MG63 (cell line): ENCODE measurements at places on chromosomes 11 and 22.

GRCh38 chr11:45024316-45024715, 73.6 kb upstream of the TP53I11 start:
- DNase-seq: no peak

DNA sequence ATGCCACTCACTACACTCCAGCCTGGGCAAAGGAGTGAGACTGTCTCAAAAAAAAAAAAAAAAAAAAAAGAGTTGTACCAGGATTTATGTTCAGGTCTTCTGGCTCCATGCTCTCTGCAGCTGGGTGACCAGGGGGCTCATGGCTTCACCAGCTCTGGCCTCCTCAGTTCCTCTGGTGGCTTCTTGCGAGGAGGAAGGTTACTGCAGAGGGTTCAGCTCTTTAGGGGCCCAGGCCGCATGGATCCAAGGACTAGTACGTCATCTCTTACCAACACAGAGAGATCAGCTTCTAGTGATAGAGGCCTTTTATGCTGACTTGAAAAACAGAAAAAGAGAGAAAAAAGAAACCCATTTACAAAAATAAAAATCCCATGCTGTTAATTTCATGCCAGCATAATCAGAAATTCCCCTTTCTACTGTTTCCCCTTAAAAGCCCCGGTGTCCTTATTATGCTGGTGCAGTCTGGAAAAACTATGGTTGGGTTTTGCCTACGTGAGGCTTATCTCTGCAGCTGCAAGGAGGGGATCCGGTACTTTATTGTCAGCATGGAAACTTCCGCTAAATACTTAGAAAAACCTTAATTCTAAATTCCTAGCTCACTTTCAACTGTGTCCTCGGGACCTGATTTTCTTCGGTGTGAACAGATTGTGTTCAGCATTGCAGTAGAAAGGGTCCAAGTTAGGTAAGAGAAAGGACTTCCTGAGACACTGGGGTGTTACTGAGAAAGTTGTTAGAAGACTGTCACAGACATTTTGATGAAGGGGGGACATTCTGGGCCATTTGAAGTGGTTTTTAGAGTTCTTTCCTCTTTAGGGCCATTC, 13.7 kb downstream of the ZBTB16 start:
- no peak for DNase-seq

DNA sequence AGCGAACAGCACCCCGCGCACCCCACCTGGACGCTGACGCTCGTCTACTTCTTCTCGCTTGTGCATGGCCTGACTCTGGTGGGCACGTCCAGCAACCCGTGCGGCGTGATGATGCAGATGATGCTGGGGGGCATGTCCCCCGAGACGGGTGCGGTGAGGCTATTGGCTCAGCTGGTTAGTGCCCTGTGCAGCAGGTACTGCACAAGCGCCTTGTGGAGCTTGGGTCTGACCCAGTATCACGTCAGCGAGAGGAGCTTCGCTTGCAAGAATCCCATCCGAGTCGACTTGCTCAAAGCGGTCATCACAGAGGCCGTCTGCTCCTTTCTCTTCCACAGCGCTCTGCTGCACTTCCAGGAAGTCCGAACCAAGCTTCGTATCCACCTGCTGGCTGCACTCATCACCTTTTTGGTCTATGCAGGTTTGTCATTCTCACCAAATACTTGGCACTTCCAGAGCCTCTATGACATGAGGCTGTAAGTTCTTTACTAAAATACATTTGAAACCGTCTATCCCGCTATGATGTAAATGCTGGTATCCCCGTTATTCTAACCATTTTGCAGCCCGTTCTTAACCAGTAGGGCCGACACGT, 535 bp downstream of the AQP11 start:
- DNase-seq: no peak

GRCh38 chr11:124812876-124813275, 12.7 kb upstream of the MSANTD2 start:
- no peak for DNase-seq

DNA sequence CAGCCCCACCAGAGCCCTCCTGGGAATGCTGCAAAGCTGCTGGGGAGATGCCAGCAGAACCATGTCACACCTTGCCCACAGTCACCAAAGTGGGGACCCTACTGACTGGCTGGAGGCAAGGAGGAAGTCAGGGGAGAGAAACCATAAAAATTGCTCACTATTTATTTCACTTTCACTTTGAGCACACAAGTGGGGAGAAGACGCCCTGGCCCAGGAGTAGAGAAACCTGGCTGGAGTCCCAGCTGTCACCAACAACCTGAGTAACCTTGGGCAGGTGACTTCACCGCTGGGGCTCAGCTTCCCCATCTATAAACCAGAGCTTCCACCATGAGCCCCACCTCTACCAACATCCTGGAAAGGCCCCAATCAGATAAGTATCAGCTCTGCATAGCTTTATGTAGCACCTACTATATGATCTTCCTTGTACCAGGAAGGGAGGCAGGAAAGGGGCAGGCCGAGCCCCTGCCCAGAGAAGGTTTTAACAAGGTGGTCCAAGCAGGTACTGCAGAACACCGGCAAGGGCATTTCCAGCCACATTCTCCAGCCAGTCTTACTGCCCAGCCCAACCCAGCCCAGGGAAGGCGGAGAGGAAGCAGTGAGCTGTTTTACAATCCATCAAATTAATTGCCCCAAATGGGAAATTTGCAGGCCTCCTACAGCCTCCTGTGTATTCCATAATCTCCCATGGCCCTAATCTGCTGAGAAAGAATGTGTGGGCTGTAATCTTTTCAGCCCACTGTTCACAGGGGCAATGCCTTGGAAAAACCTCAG, 27.6 kb downstream of the PLEKHA7 start:
- no peak for DNase-seq
